ENCODE measurements at places on chromosomes 5 and 9.
A peak's percentile ranks its signal among the peaks of the same experiment; 100 is the strongest.

DNA sequence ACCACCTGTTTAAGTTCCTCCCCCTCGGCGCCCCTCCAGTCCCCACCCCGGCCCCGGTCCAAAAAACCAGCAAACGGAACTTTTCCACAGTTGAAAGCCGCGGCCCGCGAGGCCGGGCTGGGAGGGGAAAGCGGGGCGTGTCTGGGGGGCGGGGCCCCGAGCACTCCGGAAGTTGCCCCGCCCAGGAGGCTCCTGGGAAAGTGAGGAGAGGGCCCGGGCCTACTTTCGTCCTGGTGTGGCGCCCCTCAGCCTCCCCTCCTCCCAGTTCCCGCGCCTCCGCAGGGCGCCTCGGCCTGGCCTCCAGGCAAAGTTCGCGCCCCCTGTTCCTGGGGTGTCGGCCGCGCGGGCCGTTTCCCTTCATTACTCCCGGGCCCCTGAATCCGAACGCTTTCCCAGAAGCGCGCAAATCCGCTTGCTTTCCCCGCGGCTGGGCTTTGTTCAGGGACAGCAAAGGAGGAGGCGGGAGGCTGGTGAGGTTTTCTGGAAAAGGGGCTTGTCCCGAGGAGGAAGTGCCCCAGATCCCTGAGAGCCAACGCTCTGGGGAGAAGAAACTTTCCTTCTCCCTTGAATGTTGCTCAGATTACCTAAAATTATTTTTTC lies 4.5 kb upstream of the DMRT3 start:
- no peak for DNase-seq

- no peak for DNase-seq
Observed at GRCh38 chr9:101569741-101570501, 24.8 kb downstream of the PPP3R2 start.

DNA sequence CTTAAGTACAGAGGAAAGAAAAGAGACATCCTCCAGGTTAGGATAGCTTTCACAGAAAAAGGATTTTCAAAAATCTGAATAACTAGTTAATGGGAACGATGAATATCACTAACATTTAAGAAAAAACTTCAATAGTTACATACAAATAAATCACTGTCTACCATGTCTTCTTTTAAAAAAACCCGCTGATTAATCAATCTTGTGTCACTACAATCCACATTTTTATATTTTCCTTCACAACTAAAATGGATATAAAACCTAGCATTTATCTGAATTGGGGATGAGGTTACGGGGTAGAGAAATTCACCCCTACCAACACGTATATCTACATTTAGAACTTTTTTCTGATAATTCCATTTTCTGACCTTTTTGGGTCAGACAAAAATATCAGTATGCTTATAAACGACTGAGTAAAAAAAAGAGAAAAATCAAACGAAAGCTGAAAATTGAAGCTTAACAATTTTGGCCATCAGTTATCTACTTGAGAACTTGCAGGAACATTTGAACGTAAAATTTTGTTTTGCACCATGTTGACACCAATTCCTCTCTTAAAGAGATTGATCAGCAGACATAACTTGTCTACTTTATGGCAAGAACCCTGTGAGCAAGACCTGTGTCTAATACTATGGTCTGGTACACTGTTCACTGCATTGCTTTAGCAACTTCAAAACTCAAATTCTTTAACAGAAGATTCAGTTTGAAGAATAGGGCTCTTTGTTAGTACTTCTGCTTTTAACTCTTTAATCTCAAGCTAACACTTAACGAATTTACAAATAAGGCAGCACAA lies 4.8 kb downstream of the NR3C1 start:
- no peak for DNase-seq

DNA sequence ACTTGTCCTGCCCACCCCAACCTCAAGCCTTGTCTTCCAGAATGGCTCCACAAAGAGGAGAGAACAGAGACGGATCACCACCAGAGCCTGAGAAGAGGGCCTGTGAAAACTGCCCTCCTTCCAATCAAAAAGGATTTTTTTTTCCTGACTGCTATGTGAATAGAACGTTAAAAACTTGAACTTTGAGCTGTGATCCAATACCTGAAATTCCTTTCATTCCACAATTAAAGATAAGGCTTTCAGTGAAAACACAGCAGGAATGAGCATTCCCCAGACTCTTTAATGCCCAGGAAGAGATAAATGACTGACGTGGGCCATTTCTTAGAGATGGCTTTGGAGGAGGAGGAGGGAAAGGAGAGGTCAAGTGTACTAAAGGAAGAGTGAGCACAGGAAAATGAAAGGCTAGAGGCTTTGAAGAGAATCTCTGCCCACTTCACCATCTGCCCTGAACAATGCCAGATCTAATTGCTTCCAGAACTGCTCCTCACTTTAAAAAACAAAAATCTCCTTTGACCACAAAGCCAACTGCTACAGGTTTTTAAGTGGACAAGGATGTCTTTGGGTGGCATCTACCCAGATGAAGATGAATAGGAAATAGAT lies 177.9 kb upstream of the MAP3K1 start:
- no peak for DNase-seq

DNA sequence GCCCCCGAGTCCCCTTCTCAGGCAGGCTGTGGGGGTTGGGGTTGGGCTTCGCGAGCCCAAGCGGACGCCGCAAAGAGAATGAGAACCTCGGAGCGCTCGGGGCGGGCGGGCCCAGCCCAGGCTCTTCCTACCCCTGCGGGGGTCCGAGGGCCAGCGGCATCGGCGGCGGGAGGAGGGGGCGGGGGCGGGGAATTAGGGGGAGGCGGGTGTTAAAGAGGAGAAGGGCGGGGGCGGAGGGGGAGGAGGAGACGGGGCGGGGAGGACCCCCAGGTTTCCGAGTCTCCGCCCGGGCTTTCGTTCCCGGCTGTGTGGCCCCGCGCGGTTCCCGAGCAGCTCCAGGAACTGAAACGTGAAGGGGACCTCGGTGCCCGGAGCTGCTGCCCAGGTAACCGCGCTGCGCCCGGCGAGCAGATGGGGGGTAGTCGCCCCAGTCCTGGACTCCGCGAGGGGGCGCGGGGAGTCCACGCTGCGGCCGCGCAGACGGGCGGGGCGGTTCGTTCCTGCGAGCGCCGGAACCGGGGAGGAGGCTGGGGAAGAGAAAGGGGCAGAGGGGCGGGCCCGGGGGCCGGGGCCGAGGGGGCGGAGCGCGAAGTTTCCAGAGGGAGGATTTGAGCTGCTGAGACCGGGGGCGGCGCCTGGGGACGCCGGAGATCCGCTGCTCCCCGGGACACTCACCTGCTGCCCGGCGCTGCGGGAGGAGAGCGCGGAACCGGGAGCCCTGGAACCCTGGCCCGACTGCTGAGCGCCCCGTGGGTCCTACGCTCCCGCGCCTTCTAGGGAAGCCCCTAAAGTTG lies 38.4 kb upstream of the PLEKHG4B start:
- DNase-seq, result peak; percentile 89

GRCh38 chr9:31807574-31808256 lies 576.7 kb upstream of the ACO1 start:
- DNase-seq, result no peak

GRCh38 chr9:134178768-134179551 lies 14.6 kb upstream of the RNU6ATAC start:
- no peak for DNase-seq

Data from T47D (cell line).